Heart left ventricle (tissue), 16 donors: ENCODE measurements at places on chromosomes 2 and 18. TPM values are rescaled to one million over a fixed set of nuclear protein-coding genes. Genes with fewer than 3 reads are reported as not detected.
A peak's percentile ranks its signal among the peaks of the same experiment; 100 is the strongest.

APOB gene
- total RNA-seq = 4.3 TPM

KATNAL2 gene
- total RNA-seq = 1.5 TPM

CABYR gene
- total RNA-seq = 0.91 TPM

C1GALT1C1L gene
- 1.1 TPM for total RNA-seq

SPATA3 gene
- not detected for total RNA-seq

SERPINB4 gene
- not detected for total RNA-seq

MYO5B gene
- total RNA-seq = 2.3 TPM

FLACC1 gene
- 7.6 TPM for total RNA-seq

MYCN gene
- not detected for total RNA-seq

SPDYA gene
- total RNA-seq = 0.17 TPM

FIGLA gene
- not detected for total RNA-seq

C2orf81 gene
- 2.3 TPM for total RNA-seq

ATP9B gene
- total RNA-seq = 12.4 TPM

TEKT4 gene
- total RNA-seq = 0.25 TPM

GRCh38 chr2:64126601-64127000 lies 17.6 kb downstream of the PELI1 start:
- DNase-seq = no peak

DNA sequence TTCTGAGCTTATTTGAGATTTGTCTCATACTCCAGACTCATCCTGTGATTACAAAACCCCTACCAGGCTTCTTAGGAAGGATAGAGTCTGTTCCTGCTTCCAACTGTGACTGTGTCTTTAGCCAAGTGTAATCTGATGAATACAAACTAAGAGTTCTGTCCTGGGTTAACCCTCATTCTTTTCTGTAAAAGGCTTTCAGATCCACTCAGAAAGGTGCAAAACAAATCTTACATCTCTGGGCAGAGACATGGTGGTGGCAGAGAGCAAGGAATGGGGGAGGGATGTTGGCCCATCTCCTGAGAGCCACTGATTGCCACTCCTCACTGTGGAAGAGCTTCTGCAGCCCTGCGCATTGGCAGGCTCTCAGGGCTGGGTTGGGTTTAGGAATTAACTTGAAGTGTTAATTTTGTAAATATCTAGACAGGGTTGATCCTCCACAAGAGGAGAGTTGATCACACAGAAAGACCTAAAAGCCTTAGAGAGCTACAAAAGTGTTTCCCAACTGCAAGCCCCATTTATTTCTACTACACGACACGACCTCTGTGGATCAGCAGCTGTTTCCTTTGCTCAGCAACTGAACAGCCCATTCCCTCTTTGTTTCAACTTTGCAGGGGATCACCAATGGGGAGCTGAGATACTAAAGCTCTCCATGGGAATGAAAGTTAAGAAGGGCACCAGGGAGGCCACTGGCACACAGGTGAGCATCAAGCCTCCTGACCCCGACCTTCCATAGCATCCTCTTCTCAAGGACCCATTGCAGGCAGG lies 23.7 kb upstream of the SPTBN1 start:
- DNase-seq = no peak

GRCh38 chr2:148253685-148254084 lies 232.8 kb downstream of the MBD5 start:
- no peak for DNase-seq

GRCh38 chr2:227420087-227421052 lies 32.6 kb upstream of the SCYGR1 start:
- no peak for DNase-seq

DNA sequence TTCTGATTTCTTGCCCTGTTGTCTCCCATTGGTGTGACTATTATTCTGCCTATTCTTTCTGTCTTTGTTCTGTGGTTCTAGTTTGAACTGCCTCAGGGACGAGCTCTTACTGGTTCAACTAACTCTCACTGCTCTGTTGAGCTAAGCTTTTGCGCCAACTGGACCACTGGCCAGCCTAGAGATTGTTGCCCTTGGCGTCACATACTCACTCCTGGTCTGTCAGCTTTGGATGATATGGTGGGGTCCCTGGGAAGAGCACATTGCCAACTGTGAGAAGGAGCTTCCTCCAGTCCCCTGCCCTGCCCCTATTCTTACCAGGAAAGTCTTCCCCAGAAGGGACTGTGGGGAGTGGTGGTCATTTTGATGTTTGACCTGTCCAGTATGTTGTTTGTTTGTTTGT lies 6.0 kb downstream of the MTHFD2 start:
- DNase-seq = no peak

DNA sequence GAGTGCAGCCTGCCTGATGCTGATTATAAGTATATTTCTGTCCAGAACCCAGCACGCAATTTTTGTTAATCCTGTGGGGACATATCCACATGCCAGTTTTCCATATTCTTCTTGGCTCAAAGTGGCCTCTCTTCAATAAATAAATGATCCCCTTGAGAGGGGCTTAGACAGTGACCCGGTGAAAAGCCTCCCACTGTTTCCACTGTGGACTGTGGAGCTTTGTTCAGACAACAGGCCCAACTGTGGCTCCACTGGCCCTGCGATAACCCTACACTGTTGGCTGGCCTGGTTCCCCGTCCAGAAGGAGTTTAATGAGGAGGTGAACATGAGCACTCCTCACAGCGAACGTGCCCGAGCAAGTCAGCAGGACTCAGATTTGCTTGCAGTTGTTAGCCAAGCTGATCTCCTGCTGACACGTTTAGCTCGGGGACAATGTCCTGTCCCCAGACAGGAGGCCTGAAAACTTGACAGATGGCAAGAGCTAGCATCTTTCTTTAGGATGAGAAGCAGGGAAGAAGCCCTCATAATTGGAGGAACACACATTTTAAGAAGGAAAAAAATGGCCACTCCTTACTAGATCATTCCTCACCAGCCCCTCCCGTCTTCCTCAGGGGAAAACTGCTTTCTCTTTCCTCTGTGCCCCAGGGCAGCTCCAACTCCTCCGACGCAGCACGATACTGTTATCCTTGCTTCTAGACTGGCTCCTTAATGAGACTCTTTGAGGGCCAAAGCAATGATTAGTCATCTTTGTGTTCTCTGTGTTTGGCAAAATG lies 20.0 kb upstream of the MTCL1 start:
- no peak for DNase-seq

DNA sequence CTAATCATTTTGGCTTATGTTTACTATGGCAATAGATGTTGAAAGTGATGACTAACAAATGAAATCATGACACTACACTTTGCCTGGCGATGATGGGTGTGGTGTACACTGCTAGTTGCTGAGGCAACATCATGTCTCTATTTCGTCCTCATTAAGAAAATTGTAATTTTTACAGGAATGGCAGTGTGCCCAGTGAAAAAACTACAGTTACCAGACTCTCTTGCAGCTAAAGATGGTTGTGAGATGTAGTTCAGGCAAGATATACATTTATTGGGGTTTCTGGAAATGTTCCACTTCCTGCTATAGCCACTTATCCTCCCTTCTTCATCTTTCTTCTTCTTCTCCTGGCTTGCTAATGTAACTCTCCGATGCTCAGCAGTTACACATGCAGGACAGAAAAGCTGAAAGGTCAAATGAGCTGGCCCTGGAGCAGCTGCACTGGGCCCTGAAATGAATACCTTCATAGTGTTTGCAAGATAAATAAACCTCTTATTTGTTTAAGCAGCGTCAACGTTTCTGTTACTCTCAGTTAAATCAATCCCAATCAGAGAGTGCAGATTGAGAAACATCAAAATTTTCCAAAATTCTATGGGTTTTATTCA lies 46.0 kb downstream of the SOCS6 start:
- no peak for DNase-seq

GRCh38 chr18:23133860-23134779 lies 1.2 kb upstream of the CABLES1 start:
- DNase-seq = no peak

GRCh38 chr2:38533180-38533579 lies 69.5 kb downstream of the HNRNPLL start:
- no peak for DNase-seq

GRCh38 chr18:36185901-36186460 lies 1.3 kb upstream of the MOCOS start:
- DNase-seq = no peak

- no peak for DNase-seq
These were observed 795.1 kb upstream of the ZEB2 start for GRCh38 chr2:145315053-145315452.

GRCh38 chr18:68796936-68797690 lies 767 bp upstream of the CCDC102B start:
- DNase-seq = peak; percentile 46

DNA sequence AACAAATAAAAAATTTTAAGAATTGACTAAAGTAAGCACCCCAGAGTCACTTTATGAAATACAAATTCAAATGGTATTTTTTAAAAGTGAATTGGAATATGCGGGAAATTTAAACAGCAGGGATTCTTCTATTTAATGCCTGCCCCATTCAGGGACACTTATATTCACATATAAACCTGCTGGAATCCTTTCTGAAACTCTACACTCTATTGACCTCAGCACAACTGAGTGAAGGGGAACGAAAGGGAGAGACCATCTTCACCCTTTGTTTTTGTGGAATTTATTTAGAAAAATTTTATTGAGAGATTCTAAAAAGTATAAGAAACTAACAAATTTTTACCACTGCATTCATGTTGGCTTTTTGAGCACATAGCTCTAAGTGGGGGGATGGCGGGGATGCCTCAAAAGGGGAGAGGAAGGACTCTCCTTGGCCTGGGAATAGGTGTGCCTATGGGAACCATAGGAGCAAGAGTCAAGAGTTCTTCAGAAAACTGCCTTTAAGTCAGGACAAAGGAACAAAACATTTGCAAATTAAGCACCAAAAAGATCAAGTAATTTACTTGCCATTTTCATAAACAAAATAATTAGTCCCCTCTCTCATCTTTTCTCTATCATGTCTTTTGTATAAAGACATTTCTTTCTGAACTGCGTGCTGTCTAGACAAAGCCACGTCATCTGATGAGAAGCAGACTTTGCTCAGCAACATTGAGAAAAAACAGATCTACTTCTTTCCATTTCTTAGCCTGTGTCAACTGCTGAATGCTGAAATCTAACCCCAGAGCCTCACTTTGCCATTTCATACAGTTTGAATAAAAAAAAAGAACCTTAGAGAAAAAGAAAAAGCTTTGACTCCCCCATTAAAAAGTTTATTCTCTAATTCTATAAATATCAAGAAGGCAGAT lies 21.6 kb upstream of the FLACC1 start:
- no peak for DNase-seq

GRCh38 chr2:196954001-196954400 lies 27.5 kb upstream of the PGAP1 start:
- no peak for DNase-seq

- no peak for DNase-seq
These were observed 79.7 kb downstream of the MDH1 start for GRCh38 chr2:63668466-63668865.

GRCh38 chr2:204738721-204739120 lies 193.4 kb downstream of the PARD3B start:
- no peak for DNase-seq

- peak; percentile 79 for DNase-seq
These were observed at the start of gene LDLRAD4 for GRCh38 chr18:13218368-13218991. TSS of gene LDLRAD4 (plus strand) at chr18:13218760.

DNA sequence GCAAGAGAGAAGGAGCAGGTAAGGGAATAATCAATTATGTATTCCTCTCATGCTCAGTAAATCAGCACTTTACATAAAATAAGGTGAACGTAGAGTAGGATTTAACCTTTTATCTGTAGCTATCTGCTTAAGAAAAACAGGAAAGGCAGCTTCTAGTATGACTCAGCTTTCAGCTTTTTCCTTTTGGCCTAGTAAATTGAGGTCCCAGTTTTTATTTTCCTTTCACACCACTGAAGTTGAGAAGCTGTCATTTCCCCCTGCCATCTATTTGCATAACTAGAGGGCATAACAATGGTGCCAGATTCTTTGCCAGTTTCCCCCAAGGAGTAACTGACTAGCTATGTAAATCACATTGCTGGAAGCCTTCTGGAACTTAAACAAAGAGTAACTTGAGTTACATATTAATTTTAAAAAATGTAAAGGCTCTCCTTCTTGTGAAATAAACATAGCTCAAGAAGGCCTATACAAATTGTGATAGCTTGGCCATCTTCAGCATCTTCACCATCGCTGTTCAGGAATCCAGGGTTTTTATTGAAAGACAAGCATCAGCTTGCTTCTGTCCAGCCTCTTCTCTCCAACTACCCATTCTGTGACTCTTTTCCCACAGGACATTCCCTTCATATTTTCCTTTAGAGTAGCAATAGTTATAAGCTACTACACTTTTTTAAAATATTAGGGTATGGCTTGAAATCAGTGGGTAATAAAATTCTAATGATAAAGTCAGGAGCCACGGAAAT lies 97.0 kb downstream of the KYNU start:
- DNase-seq = no peak

- DNase-seq = no peak
These were observed 31.7 kb downstream of the HRH4 start for GRCh38 chr18:24491927-24492834.

- no peak for DNase-seq
These were observed 70.5 kb downstream of the CLHC1 start for GRCh38 chr2:55161295-55162210.

GRCh38 chr2:4053769-4054493 lies 350.6 kb downstream of the DCDC2C start:
- no peak for DNase-seq
